Heart right ventricle (tissue), 16 donors: ENCODE measurements at places on chromosomes 3 and 15.
A peak's percentile ranks its signal among the peaks of the same experiment; 100 is the strongest.

DNA sequence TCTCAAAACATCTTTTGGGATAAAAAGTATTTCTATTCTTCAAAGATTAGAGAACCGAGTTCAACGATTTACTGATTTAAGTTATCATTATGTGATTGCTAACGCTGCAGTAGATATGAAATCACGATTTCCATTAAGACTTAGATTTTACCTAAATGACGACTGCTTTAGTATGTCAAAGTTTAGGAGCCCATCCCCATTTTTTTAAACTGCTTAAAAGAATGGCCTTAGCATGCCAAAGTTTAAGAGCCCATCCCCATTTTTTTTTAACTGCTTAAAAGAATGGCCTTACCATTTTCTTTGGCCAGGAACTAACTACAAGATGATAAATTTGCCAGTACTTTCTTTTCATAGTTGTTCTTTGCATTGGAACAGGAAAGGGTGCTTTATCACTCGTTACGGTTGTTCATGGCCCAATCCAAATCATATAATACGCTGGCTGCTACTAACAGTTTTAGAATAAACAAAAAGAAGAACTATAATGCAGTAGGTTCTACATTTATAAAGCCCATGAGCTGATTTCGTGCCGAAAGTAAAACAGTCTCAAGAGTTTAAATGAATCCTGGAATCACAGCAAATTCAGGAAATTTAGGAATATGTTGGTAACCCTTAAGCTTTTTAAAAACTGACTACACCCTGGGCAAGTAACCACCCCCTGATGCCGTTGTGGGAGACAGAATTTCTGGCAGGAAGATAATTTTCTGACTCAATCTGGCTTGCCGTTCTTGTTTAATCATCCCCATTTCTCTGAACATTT is 869 bp upstream of the TSC22D2 start:
- DNase-seq: peak; percentile 31

DNA sequence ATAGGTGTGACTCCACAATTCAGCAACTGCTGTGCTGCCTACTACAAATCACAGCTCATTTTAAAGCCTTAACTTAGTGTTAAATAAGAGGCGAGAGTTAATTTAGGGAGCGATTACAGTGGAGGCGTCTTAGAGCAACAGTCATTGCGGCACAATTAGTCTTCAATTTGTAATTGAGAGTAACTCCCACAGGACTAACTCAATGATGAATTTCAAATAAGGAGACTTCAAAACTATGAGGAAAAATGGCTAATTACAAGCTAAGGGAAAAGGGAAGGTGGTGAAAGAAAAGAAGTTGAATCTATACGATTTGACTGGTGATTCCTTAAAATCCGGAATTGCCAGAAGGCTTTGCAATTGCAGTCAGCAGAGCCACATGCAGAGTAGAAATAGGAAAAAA is 63.7 kb upstream of the FOXB1 start:
- DNase-seq: no peak

DNA sequence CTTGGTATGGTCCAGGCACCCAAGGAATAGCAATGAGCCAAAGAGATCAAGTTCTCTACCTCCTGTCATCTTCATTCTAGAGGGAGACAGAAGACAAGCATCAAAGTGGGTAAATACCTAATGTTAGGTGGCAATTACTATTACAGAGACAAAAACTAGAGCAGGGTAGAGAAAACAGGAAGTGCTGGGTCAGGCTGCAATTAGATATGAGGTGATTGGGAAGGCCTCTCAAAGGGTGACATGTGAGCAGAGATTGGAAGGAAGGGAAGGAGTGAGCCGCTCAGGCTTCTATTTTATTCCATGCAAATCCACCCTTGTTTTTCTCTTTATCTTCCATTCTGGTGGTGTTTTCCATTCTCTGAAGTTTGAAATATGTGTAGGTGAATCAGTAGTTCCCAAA is 37.4 kb downstream of the EBLN2 start:
- DNase-seq: no peak

GRCh38 chr15:83491486-83491885 is 44.3 kb downstream of the SH3GL3 start:
- DNase-seq: no peak

- no peak for DNase-seq
These were observed 32.9 kb downstream of the PSTPIP1 start for GRCh38 chr15:77027697-77028450.
